Left cardiac atrium (tissue), 4 donors: ENCODE measurements at places on chromosomes 6 and 20. TPM values are rescaled to one million over a fixed set of nuclear protein-coding genes. Genes with fewer than 3 reads are reported as not detected.

DNA sequence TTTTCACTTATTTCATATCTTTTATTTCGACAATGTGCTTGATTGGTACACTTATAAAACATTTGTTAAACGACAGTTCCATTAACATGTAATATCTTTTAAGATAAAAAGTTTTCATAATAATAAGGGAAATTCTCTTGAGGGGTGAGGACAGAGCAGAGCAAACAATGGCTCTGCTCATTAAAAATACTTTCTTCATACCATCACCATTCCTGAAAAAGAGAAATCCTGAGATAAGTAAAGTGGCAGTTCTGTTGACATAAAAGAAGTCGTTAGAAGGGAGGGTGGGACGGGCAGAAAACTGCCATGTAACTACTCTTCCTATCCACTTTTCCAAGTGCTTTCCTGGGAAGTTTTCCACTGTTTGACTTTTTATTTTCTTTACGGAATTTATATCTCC, 193.6 kb upstream of the CEP162 start:
- no peak for DNase-seq

DNA sequence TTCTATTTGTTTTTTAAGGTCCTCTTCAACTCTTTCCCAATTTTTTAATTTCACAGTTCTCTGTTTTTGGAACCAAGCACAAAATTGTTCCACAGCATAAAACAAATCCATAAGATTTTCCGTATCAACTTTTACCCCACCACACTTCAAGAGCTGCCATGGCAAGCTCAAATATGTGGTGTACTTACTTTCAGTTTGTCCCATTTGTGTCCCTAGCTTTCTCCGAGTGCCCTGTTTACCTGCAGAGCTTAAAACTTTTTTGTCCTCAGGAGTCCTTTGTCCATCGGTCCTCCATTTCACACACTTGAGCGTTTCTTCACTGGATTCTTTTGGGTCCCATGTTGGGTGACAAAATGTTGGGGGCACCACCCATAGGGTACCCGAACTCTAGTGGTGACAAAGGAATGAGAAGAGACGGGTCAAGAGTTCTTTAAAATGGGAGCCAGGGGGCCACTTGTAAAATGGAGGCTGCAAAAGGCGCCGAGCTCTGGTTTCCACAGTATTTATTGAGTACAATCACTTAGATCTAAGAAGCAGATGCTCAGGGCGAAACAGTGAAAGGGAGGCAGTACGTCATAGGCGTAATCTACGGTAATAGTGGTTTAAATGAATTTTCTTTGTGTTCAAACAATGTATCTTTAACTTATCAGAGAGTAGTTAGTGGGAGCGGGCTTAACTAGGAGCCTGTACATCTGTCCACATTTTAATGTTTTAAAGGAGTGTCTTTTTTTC, 39.8 kb upstream of the SERINC1 start:
- DNase-seq: no peak

DNA sequence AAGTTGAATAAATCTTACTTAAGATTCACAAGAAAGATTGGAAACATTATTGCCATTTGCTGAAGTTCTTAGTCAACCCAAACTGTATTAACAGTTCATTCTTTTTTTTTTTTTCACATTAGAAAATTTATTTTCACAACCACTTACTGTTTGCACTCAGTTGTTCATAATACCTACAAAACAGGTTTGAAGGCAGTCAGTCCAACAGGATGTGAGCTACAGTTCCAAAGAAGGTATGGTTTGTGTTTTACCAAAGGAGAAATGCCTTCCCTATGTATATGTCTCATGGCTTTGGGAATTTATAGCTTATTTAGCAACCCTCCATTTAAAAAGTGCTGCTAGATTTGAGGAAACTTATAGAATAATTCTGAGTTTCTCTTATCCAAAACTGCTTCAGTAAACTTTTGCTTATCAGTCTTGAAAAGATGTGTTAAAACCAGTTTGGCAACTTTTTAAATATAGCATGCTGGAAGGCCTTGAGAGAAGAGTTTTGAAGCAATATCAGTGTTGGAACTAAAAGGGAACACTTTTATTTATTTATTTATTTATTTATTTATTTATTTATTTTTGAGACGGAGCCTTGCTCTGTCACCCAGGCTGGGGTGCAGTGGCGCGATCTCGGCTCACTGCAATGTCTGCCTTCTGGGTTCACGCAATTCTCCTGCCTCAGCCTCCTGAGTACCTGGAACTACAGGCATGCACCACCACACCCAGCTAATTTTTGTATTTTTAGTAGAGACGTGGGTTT, 46.8 kb upstream of the RREB1 start:
- DNase-seq: no peak

GRCh38 chr6:11427091-11427722, 110.3 kb upstream of the TMEM170B start:
- no peak for DNase-seq

GRCh38 chr20:59434960-59435359, 134.5 kb downstream of the EDN3 start:
- DNase-seq: no peak

Gene RGS17
- total RNA-seq: 0.18 TPM
